ENCODE measurements at places on chromosomes 13 and 19.

- no peak for DNase-seq
These were observed 18.8 kb downstream of the RFX1 start for GRCh38 chr19:13987101-13987890.

DNA sequence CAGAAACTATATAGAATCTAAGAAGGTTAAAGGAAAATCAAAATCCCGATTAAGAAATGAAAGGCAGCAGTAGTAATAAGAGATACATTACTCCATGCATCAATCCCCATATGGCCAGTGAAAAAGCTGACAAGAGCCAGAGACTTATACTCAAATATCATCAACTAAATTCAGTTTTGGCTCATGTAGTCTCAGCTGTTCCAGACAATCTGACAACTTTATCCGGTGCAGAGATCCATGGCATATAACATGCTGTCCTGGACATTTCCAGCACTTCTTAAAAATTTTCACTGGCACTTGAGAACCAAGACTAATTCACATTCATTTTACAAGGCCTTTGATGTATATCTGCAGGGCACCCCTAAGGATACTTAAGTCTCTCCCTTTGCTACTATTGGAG, 255.7 kb upstream of the KLHL1 start:
- DNase-seq, result no peak

DNA sequence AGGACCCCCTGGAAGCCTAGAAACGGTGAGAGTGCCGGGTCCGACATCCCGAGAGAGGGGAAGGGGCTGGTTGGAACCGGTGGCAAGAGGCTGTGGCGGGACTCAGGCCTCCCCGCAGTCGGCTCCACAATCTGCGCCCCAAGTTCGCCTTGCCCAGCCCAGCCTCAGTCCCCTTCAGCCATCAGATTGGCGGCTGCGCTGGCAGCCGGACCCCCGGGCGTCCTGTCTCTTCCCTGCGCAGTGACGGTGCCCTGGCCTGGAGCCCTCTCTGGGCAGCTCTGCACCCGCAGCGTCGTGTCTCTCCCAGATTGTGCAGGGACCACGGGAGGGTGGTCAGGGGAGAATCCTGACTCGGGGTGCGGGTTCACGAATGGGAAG, 315 bp downstream of the ZNF492 start:
- DNase-seq, result no peak

DNA sequence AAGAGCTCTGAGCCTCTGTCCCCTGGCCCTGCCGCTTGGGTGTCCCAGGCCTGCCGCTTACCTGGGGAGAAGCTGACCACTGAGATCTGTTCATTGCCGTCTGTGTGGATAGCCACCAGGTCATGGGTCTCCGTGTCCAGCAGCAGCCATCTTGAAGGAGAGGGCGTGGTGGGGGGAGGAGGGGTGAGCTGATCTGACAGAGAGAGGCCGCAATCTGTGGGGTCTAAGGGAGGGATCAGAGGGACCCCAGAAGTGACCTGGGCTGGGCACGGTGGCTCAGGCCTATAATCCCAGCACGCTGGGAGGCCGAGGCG, 14.6 kb upstream of the GPR4 start:
- DNase-seq, result no peak

- no peak for DNase-seq
These were observed 26.4 kb upstream of the IGFL1 start for GRCh38 chr19:46202872-46203860.

DNA sequence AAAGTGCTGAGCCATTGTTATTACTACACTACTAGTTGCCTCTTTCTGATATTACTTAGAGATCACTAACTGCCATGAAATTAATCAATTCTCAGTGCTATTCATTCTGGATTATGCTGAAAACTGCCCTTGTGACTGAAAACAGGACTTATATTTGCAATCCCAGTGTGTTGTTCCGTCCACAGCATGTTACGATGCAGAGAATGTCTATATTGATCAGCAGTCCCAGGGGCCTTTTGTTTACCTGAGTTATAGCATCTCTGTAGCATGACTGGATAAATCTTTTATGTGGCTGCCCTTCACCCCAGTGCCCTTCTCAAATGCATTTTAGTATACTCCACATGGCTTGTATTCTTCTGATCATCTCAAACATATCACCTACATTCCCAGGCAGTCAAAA, 251.0 kb downstream of the GPC5 start:
- DNase-seq, result no peak

DNA sequence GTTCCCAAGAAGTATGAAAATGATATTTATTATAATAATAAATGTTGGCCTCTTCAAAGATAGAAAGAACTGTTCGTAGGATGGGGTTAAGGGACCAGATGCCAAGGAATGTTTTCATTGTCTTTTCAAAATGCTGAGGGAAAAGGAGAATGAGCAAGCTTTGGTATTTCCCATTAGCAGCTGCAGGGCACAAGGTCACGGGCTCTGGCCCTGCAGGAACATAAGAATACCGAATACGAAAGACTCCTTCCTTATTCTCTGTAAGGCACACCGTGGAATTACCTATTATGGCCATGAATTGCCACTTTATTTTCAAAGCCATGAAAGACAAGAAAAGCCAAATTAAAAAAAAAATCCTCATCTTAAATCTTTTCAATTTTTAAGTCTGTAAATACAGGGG, 49.6 kb upstream of the OLFM4 start:
- no peak for DNase-seq

DNA sequence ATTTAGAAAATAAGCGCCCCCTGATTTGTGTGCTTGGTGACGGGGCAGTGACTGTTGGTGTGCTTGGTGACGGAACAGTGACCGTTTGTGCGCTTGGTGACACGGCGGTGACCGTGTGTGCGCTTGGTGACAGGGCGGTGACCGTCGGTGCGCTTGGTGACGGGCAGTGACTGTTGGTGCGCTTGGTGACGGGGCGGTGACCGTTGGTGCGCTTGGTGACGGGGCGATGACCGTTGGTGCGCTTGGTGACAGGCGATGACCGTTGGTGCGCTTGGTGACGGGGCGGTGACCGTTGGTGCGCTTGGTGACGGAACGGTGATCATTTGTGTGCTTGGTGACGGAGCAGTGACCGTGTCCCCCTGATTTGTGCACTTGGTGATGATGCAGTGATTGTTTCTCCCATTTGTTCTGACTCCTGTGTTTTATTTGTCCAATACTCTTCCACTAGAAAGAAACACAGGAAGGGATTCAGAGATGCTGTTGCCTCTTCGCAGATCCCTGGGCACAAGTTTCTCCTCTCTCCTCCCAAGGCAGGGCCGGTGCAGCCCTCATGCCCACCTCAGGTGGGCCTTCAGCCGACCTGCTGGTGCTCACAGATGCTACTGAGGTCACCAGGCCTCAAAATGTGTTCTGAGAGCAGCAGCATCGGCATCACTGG, 128.3 kb downstream of the ATP11A start:
- DNase-seq, result no peak

GRCh38 chr19:43479961-43480561, 14.7 kb upstream of the LYPD3 start:
- no peak for DNase-seq

GRCh38 chr19:7879836-7880235, 5.6 kb upstream of the PRR36 start:
- DNase-seq, result no peak

Data from CD8-positive, alpha-beta memory T cell (primary cell).